Stimulated activated CD8-positive, alpha-beta memory T cell treated with anti-CD3 and anti-CD28 coated beads, Interleukin-4, amount 100 ng/mL, for 1 hour (primary cell): ENCODE measurements at places on chromosomes 16 and 17.

GRCh38 chr16:84546669-84547545 lies 42.4 kb upstream of the MEAK7 start:
- DNase-seq = no peak

DNA sequence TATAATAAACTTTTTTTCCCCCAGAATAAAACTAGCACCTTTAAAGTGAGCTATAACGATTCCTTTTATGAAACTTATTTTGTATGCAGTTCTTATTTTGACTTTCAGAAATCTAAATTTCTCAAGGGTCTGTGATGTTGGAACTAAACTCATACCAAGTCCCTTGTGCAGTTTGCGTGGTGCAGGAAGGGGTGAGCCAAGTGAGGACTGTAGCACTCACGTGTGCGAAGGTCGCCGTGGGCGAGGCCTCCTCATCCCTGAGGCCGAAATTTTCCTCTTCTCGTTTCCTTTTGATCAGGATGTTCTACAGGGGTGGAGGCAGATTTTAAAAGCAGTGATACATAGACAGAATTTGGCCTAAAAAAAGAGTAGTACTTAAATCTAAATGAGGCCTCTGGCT lies 73.7 kb downstream of the RPTOR start:
- DNase-seq = no peak

DNA sequence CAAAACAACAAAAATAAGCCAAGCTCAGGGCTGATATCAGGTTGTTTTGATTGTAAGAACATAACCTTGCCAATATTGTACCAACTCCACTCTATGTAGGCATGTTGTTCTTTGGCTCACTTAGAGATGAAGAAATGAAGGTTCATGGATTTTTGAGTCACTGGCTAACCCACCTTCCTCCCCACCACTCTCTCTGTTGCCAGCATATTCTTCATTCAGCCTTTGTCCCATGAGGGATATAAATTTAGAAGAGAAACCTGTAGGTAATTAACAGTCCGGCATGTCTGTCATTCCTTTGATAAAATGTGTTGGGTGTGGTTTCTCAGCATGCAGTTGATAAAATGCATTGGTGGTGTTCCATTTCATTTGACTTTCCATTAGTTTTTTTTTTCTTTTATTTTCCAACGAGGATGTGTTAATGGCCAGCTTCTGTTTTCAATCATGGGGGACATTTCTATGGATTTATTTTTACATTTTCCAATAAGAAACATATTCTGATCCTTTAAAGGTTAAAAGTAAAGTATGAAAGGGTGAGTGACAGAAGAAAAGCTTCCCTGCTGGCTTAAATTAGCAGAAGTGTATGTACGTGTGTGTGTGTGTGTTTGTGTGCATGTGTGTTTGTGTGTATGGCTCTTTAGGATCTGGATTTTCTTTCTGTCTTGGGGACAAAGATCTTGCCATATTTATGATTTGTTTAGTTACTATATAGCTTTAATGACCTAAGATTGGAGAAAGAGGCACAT lies 166.2 kb upstream of the KCNJ16 start:
- DNase-seq = no peak

DNA sequence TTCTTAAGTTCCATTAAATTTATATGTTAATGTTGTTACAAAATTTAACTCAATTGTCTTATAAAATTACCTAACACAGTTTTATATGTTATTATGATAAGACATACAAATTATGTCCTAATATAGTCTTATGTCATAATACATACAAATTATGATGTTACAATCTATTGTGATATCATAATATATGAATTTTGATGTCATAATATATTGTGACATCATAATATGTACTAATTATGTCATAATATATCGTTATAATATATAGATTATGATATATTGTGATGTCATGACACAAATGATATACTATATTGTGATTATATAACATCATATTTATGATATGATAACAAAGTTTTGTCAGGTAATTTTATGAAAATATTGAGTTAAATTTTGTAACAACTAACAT lies 1789.6 kb downstream of the TP53TG3F start:
- DNase-seq = no peak

DNA sequence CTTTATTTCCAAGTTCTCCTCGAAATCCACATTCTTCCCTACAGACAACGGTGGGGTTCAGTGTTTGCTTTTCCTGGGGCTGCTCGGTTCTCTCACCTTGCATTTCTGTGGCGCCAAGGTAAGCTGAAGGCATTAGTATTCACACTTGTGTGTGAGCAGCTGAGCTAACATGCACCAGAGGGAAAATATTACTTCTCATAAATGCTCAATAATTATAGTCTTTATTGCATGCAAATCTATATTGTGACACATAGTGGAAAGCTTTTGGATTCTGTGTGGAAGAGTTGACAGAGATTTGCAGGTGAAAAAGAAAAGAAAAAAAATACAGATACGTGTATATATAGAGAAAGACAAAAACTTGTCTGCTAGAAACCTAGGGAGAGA lies 411.8 kb downstream of the MAF start:
- no peak for DNase-seq

GRCh38 chr17:22694362-22695227 lies 1002.3 kb downstream of the KCNJ18 start:
- DNase-seq = no peak

GRCh38 chr17:73506470-73507435 lies 137.5 kb downstream of the SDK2 start:
- DNase-seq = no peak

DNA sequence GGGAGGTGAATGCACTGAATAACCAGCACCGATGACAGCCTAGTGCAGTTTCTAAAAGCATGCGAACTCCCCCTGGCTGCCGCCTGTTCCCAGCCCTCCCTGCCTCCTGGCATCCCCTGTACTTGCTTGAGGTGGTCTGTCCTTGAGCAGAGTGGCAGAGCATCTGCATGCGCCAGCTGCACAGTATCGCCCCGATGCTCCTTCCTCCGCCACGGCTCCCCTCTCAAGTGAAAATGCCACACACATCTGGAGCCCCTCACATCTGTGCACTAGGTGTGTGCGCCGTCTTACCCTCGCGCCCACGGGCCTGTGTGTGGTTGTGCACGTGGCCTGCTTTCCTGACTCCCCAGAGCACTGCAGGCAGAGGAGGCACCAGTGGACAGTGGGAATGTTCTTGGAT lies 111.9 kb downstream of the CCDC182 start:
- DNase-seq = no peak

- no peak for DNase-seq
Measured at GRCh38 chr16:21996923-21997696, 3.8 kb downstream of the PDZD9 start.

- DNase-seq = no peak
Measured at GRCh38 chr16:86091976-86092375, 193.0 kb downstream of the IRF8 start.

DNA sequence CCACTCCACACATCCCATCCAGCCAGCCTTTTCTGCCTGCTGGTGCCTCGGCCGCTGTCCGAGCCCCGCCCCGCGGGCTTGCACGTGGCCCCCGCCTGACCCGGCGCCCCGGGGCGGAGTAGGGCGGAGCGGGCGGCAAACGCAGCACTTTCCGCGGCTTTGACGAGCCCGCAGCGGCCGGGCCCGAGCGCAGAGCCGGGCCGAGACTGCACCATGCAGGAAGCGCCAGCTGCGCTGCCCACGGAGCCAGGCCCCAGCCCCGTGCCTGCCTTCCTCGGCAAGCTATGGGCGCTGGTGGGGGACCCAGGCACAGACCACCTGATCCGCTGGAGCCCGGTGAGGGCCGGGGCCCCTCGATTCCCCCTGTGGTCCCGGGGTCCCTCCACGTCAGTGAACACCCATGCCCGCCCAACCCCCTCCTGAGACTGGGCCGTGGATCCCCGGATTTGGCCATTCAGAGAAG lies at the start of gene HSF4:
Gene HSF4, plus strand, starts transcription at position 147 of the 463 bp plus-strand sequence. Its CDS starts 67 bp downstream, at position 214.
- no peak for DNase-seq

- no peak for DNase-seq
Measured at GRCh38 chr17:67476787-67477335, 99.8 kb downstream of the PITPNC1 start.

- DNase-seq = no peak
Measured at GRCh38 chr17:56367366-56367765, 214.1 kb downstream of the ANKFN1 start.

- DNase-seq = no peak
Measured at GRCh38 chr16:27950206-27950887, 113.2 kb downstream of the GSG1L start.

GRCh38 chr16:84788920-84789391 lies 30.8 kb upstream of the CRISPLD2 start:
- no peak for DNase-seq

DNA sequence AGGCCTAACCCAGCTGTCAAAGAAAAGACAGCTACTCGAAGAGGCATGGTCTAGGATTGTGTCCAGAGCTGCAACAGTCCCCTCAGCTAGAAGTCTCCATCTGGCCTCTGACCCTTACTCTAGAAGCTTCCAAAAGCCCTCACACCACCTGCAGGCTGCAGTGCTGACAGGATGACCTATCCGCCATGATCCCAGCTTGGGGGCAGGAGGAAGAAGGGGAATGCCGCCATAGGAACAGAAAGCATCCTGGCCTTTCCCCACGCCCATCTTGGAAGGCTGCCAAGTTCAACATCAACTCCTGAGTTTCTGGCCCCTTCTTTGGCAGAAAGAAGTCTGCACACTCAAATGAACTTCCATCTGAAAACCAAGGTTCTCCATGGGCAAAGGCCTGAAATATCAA lies 3.1 kb upstream of the KRT36 start:
- DNase-seq = no peak

GRCh38 chr17:57505841-57506773 lies 239.0 kb downstream of the CCDC182 start:
- no peak for DNase-seq

- DNase-seq = no peak
Measured at GRCh38 chr16:50522324-50522723, 25.9 kb upstream of the NKD1 start.

GRCh38 chr16:88484505-88485365 lies 31.7 kb downstream of the ZFPM1 start:
- no peak for DNase-seq

DNA sequence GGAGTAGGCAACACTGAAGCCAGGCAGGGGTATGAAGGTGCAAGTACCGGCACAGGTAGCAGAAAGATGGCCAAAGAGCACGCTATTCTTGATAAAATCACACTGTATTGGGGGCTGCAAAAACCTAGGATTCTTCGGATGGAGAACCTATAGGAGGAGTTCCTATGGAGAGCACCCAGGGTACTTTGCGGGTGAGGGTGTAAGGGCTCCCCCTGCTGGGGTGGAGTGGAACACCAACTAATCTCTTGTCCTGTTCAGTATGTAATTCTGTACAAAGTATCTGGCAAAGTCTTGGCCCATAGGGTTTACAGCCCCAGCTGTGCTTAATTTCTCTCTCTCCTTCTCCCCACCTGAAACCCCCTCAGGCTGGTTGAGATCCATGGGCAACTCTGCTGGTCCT lies 393.1 kb upstream of the ASIC2 start:
- no peak for DNase-seq

GRCh38 chr17:50488880-50489279 lies 10.2 kb downstream of the RSAD1 start:
- DNase-seq = no peak

GRCh38 chr16:54244061-54244886 lies 42.3 kb downstream of the IRX3 start:
- no peak for DNase-seq

DNA sequence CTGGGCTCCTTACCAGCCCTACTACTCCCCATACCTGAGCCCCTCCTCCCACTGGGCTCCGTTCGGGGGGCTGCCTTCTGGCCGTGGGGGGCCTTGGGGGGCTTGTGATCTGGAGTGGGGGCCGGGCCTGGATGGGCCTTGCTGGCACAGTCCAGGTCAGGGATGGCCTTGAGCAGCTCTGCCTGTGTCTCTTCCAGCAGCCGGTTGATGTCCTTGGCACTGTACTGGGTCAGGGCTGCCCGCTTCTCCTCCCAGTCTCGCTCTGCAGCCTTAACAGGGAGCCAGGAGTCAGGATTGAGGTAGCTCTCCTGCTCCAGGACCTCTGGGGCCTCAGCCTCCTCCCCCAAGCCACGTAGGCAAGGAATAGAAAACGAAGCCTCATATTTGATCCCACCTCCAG lies 54.6 kb downstream of the SRCIN1 start:
- no peak for DNase-seq

DNA sequence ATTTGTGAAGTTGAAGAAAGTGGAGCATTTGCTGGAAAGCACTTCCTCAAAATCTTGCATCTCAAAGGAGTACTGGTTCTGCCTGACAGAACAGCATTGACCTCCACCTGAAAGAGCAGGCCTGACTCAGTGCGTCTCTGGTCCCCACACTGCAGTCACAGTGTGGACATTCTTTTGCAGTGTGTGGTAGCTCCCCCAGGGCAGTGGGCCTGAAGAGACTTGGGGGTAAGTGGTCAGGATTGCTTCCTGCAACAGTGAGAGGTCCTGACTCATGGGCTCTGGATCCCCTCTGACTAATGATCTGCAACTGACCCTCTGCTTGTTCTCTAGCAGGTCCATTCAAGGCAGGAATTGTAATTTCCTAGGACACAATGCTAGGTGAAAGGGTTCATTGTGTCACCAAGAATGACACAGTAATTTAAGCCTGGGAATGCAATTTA lies 204.9 kb upstream of the KCNJ16 start:
- DNase-seq = no peak

DNA sequence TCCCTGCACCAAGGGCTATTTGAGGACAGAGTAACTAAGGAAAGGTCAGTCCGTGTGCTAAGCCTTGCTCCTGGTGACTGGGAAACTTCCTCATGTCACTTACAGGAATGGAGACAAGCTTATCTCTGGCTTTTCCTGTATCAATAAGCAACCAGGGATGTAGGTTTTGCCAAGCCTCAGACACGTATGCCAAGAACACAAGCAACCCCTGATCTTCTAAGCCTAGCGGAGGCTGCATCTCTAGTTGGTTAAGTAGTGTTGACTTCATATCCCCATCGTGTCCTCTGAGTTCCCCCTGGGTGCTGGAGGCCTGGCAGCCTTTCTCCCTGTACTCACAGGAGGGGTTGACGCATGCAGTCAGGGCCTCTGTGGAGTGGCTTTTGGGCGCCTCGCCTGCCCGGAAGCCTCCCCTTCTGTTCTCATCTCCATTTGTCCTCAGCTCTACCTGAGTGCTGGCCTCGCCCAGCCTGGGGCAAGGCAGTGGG lies 1.4 kb upstream of the C1QTNF1 start:
- no peak for DNase-seq

DNA sequence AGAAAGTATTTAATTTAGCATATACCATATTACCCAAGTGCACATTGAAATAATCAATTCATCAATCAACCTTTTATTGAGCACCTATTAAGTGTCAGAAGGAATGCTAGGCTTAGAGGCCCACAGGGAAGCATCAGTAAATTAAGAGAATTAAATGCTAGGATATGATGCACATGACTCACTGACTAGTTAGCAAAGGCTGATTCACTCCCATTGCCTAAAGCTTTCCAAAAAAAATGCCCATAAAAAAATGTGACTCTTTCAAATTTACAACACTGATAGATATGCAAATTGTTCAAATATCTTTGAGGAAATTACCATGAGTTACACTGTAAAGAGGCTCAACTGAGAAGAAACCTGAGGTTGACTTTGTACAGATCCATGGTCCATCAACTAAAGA lies 883.3 kb downstream of the CDH11 start:
- no peak for DNase-seq

- no peak for DNase-seq
Measured at GRCh38 chr16:75415169-75415905, 18.0 kb downstream of the CFDP1 start.
